ENCODE measurements at places on chromosomes 1 and 21.

GRCh38 chr1:16019644-16020277 lies 1.9 kb upstream of the HSPB7 start:
- no peak for DNase-seq

GRCh38 chr1:89995598-89996449 lies 914 bp downstream of the ZNF326 start:
- no peak for DNase-seq

GRCh38 chr1:114155706-114156105 lies 2.0 kb upstream of the SYT6 start:
- DNase-seq = no peak

- no peak for DNase-seq
Observed at GRCh38 chr1:185062710-185063370, 17.5 kb downstream of the RNF2 start.
